ENCODE measurements at places on chromosomes 7 and 10.

GRCh38 chr7:115825456-115826115 is 205.0 kb downstream of the TFEC start:
- DNase-seq: no peak

DNA sequence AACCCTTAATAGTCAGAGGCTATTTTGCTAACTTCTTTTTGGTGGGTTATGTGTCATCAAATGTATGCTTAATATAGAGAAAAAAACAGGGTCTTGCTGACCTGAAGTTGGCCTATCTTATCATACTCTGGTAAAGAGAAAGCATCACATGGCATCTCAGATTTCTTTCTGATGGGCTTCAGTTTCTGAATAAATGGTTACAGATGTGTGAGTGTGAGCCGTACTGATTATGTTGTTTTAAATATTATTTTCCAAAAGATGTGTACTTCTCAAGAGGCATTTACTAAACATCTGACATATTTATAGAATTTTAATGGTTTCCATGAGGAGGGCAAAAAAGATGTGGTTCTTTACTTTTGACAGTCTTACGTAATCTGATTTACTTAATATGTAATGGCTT is 28.4 kb downstream of the BBS9 start:
- DNase-seq: no peak

DNA sequence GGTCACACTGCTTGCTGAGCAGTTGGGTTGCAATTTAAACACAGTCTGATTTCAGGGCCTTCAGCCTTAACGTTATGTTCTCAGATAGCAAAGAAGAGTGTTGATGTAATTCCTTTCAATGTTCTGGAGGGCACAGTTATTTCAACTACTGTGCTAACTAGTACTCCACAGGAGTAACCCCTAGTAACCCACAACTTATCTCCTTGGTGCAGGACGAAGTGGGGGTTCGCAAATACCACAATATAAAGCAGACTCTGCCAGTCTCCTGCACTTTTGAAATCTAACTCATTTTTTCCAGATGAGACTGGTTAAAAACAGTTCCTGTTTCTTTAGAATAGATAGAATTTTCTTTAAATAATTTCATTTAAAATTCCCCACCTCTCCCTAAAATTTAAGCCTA is 47.1 kb upstream of the NCAPG2 start:
- no peak for DNase-seq

- no peak for DNase-seq
Measured at GRCh38 chr7:141876371-141876770, 35.1 kb upstream of the PRSS37 start.

GRCh38 chr7:131107337-131108211 is 220.1 kb upstream of the MKLN1 start:
- DNase-seq: peak; percentile 62

GRCh38 chr10:74880041-74880440 is 53.6 kb downstream of the KAT6B start:
- no peak for DNase-seq

DNA sequence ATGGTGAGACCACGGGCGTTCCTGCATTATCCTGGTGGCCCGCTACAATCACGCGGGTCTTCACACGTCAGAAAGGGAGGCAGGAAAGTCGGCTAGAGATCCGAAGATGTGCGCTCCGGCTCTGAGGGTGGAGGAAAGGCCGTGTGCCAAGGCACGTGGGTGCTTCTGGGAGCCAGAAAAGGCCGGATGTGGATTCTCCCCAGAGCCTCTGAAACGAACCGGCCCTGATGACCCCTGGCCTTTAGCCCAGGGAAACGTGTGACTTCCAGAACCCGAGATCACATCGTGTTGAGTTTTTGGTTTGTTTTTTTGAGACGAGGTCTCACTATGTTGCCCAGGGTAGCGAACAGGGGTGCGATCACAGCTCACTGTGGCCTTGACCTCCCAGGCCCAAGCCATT is 244.2 kb downstream of the ELFN1 start:
- DNase-seq: no peak

- DNase-seq: no peak
Measured at GRCh38 chr10:132404169-132404880, 7.3 kb downstream of the PWWP2B start.

DNA sequence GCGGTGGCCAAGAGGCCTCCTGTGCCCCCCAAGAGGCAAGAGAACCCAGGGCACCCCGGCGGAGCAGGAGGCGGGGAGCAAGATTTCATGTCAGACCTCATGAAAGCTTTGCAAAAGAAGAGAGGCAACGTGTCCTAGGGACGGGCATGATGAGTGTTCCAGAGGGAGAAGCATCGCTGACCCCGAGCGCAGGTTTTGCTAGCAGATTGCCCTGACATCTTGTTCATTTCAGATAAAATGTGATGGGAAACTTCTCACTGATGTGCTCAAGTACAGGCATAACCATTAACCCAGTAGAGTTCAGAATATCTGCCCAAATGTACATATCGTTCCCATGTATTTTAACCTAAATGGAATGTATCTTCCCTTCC is 129.2 kb downstream of the APBB1IP start:
- no peak for DNase-seq

- peak; percentile 80 for DNase-seq
Measured at GRCh38 chr7:2209146-2209960, 23.4 kb downstream of the MAD1L1 start.

GRCh38 chr7:17772581-17773288 is 167.6 kb downstream of the SNX13 start:
- no peak for DNase-seq

GRCh38 chr10:118012952-118013525 is 33.7 kb downstream of the RAB11FIP2 start:
- no peak for DNase-seq

DNA sequence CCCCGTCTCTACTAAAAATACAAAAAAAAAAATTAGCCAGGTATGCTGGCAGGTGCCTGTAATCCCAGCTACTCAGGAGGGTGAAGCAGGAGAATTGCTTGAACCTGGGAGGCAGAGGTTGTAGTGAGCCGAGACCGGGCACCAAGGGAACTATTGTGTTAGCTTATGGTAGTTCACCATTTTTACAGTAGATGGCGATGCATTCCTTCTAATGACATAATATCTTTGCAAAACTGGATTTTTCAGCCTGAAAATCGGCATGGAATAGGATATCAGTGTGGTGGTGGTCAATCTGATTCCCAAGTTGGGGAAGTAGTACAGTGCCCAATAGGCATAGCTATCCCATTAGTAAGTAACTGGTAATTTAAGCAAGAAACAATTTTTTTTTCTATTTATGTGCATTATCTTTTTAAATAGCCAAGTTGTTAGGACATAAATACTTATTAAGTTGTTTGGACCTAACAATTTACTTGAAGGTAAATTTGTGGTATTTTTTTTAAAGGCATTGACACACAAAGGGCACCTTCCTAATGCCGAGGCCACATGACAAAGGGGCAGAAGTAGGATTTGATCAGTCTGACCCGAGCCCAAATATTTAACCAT is 17.6 kb upstream of the IMPDH1 start:
- DNase-seq: no peak

DNA sequence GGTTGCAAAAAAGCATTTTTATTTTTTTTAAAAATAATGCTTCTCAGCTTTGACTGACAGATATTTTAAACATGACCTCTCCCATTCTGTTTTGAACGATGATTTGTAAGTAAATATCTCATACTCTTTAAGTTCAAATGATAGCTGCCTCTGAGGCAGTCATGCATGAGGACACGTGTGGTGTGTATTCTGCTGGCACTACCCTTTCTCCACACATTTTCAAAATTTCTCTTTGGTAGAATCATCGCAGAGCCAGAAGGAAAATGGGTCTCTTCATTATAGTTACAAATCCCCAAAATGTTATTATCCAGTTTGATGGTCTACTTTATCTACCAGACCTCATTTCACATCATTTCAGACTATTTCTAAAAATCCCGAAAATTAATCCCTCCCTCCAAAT is 55.1 kb downstream of the FZD1 start:
- no peak for DNase-seq

GRCh38 chr7:74475243-74475986 is 21.7 kb downstream of the GTF2IRD1 start:
- DNase-seq: no peak

- DNase-seq: no peak
Measured at GRCh38 chr7:28953633-28954032, 4.5 kb downstream of the TRIL start.

GRCh38 chr7:142943706-142944268 is 4.5 kb downstream of the LLCFC1 start:
- DNase-seq: no peak

DNA sequence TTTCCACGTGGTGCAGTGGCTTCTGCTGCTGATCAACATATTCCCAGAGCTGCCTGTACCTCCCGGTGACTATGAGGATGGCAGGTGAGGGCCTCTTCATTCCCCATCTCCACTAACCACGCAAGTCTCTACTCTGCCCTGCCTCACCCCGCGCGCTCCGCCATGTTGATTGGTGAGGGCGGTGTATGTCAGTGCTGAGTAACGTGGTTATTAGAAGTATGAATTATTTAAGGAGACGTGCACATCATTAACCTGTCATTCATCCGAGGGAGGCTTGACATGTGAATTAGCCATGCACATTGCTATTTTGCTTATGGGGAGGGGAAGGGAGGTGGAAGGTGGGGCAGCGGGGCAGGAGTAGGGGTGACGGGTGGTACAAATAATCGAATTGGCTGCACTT is 138.6 kb downstream of the SORCS3 start:
- DNase-seq: no peak

DNA sequence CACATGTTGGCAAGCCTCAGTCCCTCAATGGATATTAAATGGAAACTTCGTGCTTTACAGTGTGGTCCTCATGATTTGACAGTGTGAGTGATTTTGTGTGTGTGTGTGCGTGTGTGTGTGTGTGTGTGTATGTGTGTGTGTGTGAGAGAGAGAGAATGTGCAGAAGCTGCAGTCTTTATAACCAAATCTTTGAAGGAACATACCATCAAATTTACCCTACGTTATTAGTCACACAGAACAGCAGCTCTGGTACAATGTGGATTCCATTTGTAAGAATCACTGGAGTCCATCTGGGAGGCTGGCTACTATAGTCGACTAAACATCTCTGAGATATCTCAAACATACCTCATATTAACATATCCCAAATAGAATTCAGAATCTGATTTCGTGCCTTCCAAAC is 928.0 kb upstream of the POT1 start:
- no peak for DNase-seq

DNA sequence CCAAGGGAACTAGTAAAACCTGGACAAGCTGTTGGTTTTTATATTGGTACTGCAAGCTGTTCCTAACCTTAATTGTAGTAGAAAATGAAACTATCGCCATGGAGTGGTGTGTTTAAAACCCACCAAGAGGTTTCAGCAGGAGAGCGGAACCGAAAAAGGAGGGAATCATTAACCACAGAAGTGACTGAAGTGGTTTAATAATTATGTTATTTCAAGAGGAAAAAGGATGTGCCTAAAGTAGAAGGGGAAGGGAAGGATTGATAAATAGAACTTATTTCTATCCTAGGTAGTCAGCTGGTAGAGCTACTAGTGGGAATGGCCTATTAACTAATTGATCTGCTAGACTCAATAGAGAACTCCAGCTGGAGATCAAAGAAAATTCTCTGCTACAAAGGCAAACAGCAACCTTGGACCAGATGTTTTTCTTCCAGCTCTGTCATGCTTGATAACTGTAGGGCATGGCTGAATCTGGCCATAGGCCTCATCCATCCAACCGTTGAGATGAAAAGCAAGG is 91.8 kb downstream of the BAMBI start:
- DNase-seq: no peak

GRCh38 chr7:29331163-29331562 is 136.6 kb downstream of the CHN2 start:
- no peak for DNase-seq

DNA sequence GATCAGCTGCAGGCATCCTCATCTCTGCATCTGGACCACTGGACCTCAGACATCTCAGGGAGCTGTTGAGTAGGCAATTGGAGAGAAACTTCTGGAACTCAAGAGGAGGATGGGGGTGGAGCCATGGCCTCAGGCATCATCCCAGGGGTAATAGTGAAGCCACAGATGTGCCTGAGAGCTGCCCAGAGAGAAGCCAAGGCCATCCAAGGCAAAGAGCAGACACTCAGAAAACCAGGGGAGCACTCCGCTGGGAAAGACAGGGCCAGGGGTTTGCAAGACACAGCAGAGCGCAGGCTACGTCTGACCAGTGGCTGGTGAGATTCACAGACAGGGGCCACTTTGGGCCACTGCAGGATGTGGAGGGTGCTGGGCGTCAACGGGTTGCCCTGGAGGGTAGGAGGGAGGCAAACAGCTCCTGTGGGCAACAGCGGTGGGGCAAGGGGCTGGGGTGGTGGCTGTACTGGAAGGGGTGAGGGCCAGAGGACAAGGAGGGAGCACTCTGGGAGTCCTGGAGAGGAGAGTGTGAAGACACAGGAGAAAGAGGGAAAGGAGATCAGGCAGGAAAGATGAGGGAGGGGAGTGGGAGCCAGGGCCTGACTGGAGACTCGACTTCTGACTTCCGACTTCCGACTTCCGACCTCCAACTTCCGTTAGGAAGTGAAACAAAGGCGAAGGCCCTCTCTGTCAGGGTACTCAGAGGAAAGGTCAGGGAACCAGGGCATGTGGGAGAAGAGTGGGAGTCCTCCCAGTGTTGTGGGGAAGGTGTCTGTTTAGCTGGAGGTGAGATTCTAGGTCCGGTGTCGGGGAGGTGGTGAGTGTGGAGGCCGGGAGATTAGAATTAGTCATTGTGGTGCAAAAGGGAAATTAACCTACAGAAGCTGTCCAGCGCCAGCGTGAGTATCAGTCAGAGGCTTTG is 69.7 kb upstream of the ANTXRL start:
- DNase-seq: no peak

DNA sequence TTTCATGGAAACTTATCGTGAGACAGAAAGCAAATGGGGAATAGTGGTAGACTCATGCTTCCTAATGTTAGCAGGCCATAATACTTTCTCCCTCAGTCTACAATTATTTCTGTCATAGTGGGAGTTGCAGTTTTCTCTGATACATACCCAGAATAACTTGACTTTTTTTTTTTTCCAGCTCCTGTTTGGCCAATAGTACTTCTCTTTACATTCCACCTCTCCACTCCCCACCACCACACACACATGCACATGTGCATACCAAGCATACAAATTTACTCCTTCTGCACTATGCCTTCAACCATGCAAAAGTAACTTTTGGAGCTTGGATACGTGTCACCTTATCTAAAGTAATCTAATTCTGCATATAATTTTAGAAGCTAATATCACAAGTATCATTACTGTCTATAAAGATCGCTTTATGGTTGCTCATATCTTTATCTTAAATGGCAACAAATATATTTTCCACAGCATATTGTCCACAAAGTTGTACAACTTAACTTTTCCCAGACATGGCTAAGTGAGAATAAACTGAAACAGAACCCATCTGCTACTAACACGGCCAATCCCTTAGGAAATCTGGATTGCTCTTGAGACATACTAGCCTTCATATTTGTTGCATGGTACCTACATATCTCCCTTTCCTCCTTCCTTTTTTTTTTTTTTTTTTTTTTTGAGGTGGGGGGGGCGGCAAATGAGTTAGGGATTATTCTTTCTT is 49.0 kb downstream of the TES start:
- DNase-seq: no peak

Measured in GM12892 (cell line).